Metanephros (tissue), 2 donors: ENCODE measurements at places on chromosomes 4 and X. TPM values are rescaled to one million over a fixed set of nuclear protein-coding genes. Genes with fewer than 3 reads are reported as not detected.

The APBB2 gene
- total RNA-seq: 95.2 TPM

The RIBC1 gene
- 3.9 TPM for total RNA-seq

The TLR7 gene
- 2.5 TPM for total RNA-seq

The ATP7A gene
- total RNA-seq: 18.9 TPM

The NSDHL gene
- total RNA-seq: 10.8 TPM

The CASP6 gene
- total RNA-seq: 23.2 TPM

The POLR2B gene
- 90.4 TPM for total RNA-seq

The HPSE gene
- 1.3 TPM for total RNA-seq

The TCP11X2 gene
- total RNA-seq: 1.4 TPM

The PCDH7 gene
- 42.0 TPM for total RNA-seq

The PRKX gene
- total RNA-seq: 15.9 TPM

The ABCG2 gene
- total RNA-seq: 11.2 TPM

The GAGE1 gene
- not detected for total RNA-seq

The BMPR1B gene
- total RNA-seq: 23.2 TPM

The POLN gene
- total RNA-seq: 6.1 TPM

The RIPPLY1 gene
- 1.3 TPM for total RNA-seq

The RAB39B gene
- total RNA-seq: 2.0 TPM

The CORIN gene
- 5.8 TPM for total RNA-seq

The ADGRG2 gene
- 7.3 TPM for total RNA-seq

The ANK2 gene
- total RNA-seq: 114 TPM

The MSANTD1 gene
- 0.99 TPM for total RNA-seq

The NDST4 gene
- total RNA-seq: 1.3 TPM

The FTHL17 gene
- total RNA-seq: not detected

The RTL3 gene
- 0.12 TPM for total RNA-seq

The HTR2C gene
- 0.41 TPM for total RNA-seq

The PNMA6E gene
- not detected for total RNA-seq

The HSD17B13 gene
- 0.12 TPM for total RNA-seq

The DCX gene
- total RNA-seq: 2.7 TPM

The TLR3 gene
- total RNA-seq: 9.6 TPM

The CXCL3 gene
- total RNA-seq: 2.6 TPM

The HAUS3 gene
- 17.2 TPM for total RNA-seq

The CA5B gene
- 13.7 TPM for total RNA-seq

The TAB3 gene
- total RNA-seq: 35.0 TPM

The AFF2 gene
- total RNA-seq: 6.1 TPM

The FGFR3 gene
- total RNA-seq: 97.0 TPM

The MYOZ2 gene
- total RNA-seq: 10.6 TPM

The C4orf50 gene
- total RNA-seq: 0.06 TPM

The TEX13A gene
- not detected for total RNA-seq

The OTUD6A gene
- not detected for total RNA-seq

The IL21 gene
- total RNA-seq: not detected

The OTUD5 gene
- total RNA-seq: 34.3 TPM

The LAGE3 gene
- total RNA-seq: 11.6 TPM

The MAGEB10 gene
- total RNA-seq: not detected

The PLS3 gene
- total RNA-seq: 146 TPM

The CCDC149 gene
- 14.8 TPM for total RNA-seq

The DRP2 gene
- total RNA-seq: 2.9 TPM

The HDAC6 gene
- 91.3 TPM for total RNA-seq

The GLRA2 gene
- total RNA-seq: 0.12 TPM
